Effector CD4-positive, alpha-beta T cell (primary cell): ENCODE measurements at places on chromosomes 7 and 10.

DNA sequence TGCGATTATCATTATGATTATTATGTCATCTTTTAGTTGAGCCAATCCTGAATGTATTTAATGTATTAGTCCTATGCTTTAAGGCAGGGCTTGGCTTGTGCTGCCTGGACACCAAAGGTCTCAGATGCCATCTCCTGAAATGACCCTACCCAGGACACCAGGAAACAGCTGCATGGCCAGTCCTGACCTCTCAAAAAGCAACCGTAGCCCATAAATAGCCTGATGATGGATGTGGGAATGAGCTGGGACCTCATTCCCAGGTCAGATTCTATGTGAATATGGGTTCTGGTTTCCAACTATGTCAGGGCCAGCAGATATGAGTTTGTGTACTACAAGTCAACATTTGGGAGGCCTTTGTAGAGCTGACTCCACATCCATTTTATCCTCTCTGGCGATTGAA, 438.4 kb downstream of the NRG3 start:
- DNase-seq: no peak

DNA sequence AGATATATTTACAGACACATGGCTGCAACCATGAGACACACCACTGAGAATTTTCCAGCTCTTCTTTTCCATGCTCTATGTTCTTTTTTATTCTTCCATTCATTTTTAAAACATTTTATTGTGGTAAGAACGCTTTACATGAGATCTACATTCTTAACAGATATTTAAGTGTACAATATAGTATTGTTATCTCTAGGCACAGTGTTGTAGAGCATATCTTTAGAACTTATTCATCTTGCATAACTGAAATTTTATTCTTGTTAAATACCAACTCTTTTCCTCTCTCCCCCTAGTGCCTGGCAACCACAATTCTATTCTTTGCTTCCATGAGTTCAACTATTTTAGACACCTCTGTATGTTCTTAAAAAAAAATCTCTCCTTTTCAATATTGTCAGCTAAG, 67.1 kb upstream of the HABP2 start:
- no peak for DNase-seq

- no peak for DNase-seq
These were observed 182.1 kb downstream of the AUTS2 start for GRCh38 chr7:69780379-69780778.

- no peak for DNase-seq
These were observed 38.9 kb downstream of the TSPAN14 start for GRCh38 chr10:80492848-80493521.

DNA sequence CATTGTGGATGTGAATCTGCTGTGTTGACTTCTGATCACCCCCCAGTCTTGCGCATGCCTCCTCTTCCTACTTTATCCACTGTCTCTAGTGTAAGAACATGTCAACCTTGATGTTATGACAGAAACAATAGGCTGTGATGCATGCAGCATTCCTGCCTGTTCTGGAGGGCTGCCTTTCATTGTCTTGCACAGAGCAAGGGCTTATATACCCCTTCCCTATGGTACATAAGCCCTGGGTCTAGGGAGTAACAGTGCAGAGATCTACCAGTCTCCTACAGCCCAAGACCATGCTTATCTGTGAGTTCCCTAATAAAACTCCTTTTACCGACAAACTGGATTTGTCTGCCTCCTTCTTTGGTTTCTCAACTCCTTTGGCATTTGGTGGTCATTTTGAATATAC, 177.0 kb upstream of the STK17A start:
- DNase-seq: no peak

DNA sequence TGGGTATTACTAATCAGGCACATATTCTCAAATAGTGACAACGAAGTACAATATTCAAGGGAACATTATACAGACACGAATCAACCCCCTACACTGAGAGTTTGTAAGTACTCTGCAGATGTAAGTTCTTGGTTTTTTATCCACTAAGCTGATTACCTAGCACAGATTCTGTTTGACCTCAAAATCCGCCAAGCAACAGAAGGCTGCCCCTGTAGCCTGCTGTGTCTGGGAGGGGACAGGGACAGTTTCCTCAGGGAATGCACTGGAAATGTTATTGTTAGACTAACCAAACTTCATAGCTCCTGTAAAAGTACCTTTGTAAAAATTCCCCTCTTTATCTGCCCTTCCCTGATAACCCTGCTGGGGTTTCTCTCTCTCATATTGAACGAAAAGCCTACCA, 45.2 kb upstream of the ZRANB1 start:
- DNase-seq: no peak

DNA sequence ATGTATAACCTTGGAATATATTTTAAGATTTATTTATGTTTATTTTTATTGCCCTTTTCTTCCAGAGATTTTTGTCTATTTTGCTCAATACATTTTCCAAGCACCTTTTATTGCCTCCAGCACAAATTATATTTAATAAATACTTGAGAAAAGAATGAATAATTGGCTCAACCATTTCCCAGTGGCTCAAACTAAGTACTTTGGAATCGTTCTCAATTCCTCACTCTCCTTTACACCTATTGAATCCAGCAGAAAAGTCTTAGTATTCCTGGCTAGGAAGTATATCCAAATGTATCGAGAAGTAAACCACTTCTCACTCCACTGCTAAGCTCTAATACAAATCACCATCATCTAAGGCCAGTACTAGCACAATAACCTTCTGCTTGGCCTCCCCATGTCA, 276.1 kb downstream of the NEBL start:
- no peak for DNase-seq

GRCh38 chr10:8416192-8416701, 361.8 kb downstream of the GATA3 start:
- DNase-seq: peak; percentile 25

- no peak for DNase-seq
These were observed 199.8 kb downstream of the MAD1L1 start for GRCh38 chr7:2032876-2033407.

GRCh38 chr7:91976743-91977142, 36.1 kb downstream of the AKAP9 start:
- DNase-seq: no peak

DNA sequence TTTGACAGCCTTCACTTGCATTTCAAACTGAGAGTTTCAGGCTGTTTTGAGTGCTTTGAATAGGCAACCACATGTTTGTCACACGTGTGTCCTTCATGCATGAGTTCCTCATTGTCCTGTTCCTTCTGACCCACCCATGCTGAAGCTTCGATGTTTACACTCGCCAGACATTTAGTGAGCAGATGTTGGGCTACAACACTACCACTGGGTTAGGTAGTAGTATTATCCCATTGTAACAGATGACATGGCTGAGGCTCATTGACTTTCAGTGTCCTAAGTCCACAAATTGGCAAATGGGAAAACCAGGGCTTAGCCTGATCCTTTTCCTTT, 456.1 kb downstream of the PHTF2 start:
- no peak for DNase-seq

DNA sequence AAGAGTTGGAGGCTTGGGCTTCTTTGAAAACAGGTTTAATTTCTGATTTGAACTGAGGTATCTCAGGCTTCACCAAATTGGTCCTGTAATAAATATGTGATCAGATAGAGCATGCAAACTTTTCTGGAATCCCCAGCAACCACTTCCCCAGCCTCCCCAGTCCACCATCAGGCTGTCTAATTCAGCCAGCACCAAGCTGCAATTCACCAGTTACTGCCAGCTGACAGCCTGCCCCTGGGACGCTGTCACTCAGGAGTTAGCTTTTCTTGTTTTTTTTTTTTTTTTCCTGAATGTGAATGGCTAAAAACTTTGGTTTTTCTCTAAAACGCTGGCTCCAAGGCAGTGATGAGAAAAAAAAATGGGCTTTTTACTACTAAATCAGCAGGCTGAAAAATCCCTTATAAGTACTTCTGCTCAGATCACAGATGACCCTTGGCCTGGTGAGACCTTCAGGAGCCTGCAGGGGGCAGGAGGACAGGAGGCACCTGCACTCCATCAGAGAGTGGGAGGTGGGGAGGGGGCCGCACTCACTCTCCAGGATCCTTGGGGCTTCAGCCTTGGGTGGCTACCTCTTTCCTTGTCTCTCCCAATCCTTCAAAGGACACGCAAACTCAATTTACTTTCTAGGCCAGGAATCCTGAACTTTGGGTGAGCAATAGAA, 349.4 kb downstream of the GATA3 start:
- no peak for DNase-seq

DNA sequence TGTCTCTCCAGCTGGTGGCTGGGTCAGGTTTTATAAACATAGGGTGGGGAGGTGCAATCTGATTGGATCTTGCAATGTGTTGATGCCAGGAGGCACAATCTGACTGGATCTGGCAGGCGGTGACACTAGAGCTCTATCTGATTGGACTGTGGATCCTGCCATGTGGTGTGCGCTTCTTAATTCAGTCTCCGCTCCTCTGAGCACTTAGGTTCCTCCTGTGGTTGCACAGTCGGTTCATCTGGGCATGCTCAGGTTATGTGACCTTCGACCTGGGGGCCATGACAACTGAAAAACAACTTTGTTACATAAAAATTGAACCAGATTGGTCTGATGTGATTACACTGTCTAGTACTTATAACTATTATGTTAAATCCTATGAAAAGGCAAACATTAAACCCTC, 127.1 kb upstream of the SVIL start:
- DNase-seq: no peak
